ENCODE measurements at places on chromosomes 1 and 21.

- no peak for DNase-seq
These were observed 312.2 kb downstream of the MATN1 start for GRCh38 chr1:30411206-30411605.

DNA sequence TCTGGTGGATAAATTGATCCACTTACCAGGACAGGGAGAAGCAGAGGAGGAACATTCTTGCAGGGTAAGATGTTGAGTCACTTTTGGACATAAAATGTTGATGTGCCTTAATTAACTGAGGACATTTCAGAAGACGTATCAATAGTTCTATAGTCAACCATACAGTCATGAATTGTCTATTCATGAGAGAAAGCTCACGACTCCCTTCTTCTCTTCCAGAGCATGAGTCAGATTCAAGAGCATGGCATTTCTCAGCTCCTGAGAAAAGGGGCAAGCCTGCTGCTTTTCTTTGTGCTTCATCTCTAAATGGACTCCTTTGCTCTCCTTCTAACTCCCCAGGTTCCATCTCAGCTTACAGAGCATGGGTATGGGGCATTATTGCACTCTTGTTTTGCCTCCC is 55.7 kb downstream of the ADGRL4 start:
- no peak for DNase-seq

DNA sequence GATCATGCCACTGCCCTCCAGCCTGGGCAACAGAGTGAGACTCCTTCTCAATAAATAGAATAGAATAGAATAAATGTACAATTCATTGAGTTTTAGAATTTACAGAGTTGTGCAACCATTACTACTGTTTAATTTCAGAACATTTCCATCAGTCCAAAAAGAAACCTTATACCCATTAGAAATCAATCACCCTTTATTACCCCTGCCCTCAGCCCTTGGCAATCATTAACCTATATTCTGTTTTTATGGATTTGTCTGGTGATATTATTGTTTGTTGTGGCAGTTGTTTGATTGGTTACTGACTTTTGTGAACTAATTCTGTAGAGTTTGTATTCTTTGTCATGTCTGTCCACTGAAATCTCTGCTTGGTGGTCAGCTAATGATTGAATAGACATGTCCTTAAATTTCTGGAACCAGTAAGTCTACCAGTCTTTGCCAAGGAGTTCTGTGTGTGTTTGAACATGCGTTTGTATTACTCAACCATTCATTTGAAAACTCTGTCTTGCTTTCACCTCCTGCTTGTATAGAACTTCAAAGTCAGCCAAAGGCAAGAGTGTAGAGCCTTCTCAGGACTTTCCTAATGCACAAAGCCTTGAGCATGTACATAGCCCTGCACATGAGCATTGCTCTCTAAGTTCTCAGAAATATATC is 208.8 kb downstream of the GPR52 start:
- no peak for DNase-seq

GRCh38 chr21:36325373-36326010 is 5.5 kb downstream of the MORC3 start:
- DNase-seq = no peak

DNA sequence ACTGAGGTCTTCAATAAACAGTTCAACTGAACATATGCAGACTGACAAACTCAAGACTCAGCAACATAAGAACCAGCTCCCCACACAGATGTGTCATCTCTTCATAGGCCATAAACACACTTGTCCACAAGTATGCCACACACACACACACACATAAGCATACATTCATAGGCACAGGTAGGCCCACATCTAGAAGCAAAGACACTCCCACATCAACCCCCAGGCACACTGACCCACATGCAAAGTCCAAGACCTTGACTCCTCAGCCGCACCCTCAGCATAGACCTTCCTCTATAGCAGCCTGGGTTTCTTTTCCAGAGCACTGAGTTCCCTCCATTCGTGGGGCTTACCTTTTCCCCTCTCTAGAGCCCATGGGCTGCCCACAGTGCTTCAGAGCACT is 1.4 kb downstream of the LAD1 start:
- DNase-seq = no peak

- no peak for DNase-seq
These were observed 1.4 kb downstream of the PTPRF start for GRCh38 chr1:43531906-43532584.

DNA sequence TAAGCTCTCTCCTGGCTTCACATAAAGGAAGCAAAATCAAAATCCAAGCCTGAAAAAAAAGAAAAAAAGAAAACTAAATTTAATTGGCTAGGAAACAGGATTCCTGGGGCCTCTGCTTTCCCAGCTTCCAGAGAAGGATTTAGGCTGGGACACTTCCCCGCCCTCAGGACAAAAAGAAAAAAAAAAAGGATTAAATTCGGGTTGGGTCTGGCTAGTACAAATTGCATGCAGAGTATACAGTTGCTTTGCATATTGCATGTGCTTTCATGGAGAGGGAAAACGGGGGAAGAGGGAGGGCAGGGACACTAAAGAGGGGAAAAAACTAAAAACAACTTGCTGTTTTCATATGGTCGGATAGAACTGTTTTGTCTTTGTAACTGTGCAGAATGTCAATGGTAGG is 42.7 kb downstream of the OLIG1 start:
- no peak for DNase-seq

GRCh38 chr1:151885479-151885878 is 23.8 kb downstream of the THEM4 start:
- no peak for DNase-seq

- DNase-seq = no peak
These were observed 3.6 kb downstream of the CR1L start for GRCh38 chr1:207648334-207649209.

GRCh38 chr1:88610687-88611086 is 73.4 kb upstream of the PKN2 start:
- DNase-seq = no peak

DNA sequence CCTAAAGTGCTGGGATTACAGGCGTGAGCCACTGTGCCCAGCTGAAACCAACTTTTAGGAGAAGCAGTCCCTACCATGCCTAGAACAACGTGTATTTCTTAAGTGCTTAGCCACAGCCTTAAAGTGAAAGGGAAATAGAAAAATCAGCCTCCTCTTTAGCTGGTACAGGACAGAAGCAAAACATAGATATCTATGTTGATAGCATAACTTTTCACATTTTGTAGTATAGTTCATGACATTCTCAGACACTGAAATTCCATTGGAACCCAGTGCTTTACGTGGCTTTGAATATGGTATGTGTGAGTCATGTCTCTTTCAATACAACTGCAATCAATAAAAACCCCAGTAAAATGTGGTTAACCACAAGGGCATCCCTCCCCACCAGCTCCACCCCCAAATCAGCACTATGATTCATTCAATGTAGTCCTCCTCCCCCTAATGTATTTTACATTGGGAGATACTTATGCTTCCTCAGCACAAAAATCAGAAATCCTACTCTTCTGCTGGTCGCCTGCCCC is 32.1 kb downstream of the TGFB2 start:
- no peak for DNase-seq

- no peak for DNase-seq
These were observed 243.7 kb downstream of the NPHP4 start for GRCh38 chr1:5748286-5749225.

DNA sequence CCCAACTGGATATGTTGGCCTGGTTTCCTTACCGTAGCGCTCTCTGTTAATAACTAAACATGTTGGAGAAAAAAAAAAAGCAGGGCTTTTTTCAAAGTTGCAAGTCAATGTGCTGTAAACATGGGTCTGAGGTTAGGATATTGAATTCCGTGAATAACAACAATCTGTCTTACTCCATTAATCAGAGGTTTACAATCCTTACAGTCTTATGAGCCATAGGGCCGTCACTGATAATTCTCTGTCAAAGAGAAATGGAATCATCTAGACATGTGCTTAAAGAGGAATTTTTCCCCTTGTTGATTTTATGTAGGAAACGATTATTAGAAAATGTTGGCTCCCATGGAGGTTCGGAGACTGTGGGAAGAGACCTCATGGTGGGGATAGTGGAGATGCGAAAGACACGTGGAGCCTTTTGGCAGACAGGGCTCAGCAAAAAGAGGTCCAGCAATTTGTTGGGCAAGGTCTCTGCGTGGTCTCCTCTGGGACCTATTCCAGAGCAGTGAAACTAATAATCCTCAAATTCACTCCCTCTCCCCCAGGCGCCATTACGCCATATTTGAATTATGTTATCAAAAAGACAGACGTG is 83.5 kb upstream of the CLDN14 start:
- no peak for DNase-seq

GRCh38 chr1:96374076-96374762 is 347.4 kb upstream of the PTBP2 start:
- no peak for DNase-seq

All from kidney capillary endothelial cell (primary cell).